Stimulated activated naive CD8-positive, alpha-beta T cell treated with anti-CD3 and anti-CD28 coated beads, Interleukin-15, Interleukin-2, amounts not matched to agents 100 U/mL and 50 U/mL, for 24 hours (primary cell): ENCODE measurements at places on chromosomes 7 and 10.

- DNase-seq: no peak
Observed at GRCh38 chr7:1662101-1662500, 8.0 kb upstream of the ELFN1 start.

GRCh38 chr10:22110761-22111160 lies 107.1 kb downstream of the EBLN1 start:
- DNase-seq: no peak

GRCh38 chr7:142357953-142358520 lies 100.2 kb upstream of the PRSS58 start:
- peak; percentile 26 for DNase-seq

- DNase-seq: no peak
Observed at GRCh38 chr10:130432271-130432670, 296.1 kb downstream of the GLRX3 start.

DNA sequence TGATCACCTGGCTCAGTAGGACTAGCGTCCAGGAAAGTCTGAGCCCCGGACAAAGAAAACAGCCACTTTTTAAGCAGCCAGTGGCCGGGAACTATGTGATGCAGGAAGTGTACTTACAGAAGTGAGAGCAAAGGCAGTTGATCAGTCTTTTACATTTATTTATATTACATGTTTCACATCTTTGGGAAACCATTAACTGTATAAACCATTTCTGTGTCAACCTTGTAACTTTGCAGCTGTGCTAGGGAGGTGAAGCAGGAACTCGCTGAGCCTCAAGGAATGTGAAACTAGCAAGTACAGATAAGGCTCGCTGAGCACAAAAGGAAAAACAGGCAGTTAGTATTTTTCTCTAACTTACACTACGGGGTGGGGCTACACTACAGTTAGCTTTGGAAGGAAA lies 39.9 kb upstream of the HECW1 start:
- DNase-seq: no peak

- DNase-seq: no peak
Observed at GRCh38 chr7:99919814-99920112, 433 bp upstream of the TRIM4 start.

DNA sequence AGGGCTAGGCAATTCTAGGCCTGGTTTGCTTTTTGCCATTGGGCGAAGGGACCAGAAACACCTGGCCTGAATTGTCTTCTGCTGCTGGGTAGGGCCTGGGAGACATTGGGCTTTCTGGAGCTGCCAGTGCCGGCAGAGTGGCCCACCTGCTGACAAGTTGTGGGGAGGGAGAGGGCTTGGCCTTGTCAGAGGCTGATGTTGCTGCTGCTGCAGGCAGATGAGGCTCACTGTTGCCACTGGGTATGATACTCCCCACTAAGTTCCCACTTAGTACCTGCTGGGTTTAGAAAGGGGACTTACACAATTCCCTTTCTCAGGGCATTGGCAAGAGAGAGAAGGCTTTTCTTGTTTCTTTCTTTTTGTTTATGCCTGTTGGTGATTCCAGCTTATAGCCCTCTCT lies 289.6 kb upstream of the NPVF start:
- no peak for DNase-seq
